AG09309 (cell line): ENCODE measurements at places on chromosomes 7 and 10.

DNA sequence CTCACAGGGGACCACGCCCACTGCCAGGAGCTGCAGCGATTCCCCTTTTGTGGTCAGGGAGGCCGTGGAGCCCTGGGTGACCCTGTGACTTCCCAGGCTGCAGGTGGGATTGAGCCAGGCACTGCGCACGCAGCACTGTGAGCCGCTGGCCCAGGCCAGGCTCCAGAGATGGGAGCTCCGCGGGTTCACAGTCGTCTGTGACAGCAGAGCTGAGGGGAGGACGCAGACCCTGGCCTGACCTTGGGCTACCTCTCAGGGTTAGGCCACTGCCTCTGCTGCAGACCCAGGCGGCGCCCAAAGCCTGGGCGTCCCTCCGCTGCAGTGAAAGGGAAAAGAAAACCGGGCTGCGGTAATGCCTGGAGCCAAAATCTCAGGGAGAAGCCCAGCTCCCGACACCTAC lies 107.5 kb upstream of the GPR26 start:
- DNase-seq = no peak

- DNase-seq = no peak
Observed at GRCh38 chr7:19916046-19916445, 142.6 kb upstream of the TMEM196 start.

DNA sequence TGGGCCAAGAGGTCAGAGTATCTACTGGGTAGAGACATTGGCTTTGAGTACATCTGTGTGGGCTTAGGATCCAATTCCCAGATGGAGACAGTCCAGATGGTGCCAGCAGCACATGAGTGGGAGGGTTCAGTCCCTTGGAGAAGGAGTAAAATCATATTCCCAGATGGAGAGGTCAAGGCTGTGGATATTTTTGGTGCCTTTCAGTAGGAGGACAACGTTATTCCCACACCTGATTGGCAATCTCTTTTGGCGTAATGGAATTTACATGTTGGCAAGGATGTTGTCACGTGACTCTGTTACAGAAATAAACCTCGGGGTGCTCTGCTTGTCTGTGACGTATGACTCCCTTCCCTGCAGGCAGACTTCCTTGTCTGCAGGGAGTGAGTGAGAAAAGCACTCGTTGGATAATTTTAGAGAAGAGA lies 27.6 kb downstream of the NPS start:
- no peak for DNase-seq

DNA sequence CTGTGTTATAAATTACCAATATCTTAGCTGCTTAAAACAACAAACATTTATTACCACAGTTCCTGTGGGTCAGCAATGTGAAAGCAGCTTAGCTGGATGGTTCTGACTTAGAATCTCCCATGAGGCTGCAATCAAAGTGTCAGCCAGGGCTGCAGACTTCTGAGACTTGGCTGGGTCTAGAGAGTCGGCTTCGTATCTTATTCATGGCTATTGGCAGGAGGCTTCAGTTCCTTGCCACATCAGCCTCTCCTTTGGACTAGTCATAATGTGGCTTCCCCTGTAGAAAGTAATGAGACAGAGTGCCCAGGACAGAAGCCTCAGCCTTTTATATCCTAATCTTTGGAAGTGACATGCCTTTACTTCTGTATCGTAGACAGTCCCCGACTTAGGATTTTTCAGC lies 27.3 kb downstream of the RALA start:
- DNase-seq = peak; percentile 60

DNA sequence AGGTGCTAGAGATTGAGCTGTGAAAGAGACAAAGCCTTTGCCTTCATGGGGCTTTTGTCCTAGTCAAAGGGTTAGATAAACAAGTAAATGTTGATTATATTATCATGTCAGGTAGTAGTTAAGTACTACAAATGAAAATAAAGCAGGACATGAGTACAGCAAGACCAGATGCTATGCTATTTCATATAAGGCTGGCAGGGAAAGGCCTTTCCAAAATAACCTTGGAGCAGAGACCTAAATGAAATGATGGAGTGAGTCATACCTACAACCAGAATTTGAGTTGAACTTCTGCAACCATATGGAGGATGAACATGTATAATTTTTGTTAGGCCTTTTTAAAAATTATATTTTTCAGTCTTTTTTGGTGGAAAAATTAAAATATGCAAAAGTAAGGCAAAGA lies 23.6 kb upstream of the SEMA4G start:
- DNase-seq = no peak
